EL (cell line): ENCODE measurements at places on chromosomes 4 and X.

DNA sequence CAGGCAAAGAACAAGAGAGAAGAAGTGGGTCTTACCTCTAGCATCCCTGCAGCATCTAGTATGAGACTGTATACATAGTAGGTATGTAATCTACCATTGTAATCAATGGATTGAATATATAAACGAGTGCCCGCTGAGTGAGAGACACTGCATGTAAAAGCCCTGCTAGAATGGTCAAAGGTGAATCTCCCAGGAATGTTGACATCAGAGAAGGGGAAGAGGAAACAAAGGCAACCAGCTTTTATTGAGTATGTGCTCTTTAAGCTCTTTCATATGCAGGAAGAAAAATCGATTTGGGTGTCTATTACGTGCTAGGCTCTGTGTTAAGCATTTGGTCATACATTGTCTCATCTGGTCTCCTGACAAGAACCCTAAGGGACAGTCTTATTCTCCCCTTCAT is 91.9 kb upstream of the KLHL13 start:
- DNase-seq: no peak

- DNase-seq: no peak
Measured at GRCh38 chr4:151824656-151825055, 63.8 kb upstream of the GATB start.

DNA sequence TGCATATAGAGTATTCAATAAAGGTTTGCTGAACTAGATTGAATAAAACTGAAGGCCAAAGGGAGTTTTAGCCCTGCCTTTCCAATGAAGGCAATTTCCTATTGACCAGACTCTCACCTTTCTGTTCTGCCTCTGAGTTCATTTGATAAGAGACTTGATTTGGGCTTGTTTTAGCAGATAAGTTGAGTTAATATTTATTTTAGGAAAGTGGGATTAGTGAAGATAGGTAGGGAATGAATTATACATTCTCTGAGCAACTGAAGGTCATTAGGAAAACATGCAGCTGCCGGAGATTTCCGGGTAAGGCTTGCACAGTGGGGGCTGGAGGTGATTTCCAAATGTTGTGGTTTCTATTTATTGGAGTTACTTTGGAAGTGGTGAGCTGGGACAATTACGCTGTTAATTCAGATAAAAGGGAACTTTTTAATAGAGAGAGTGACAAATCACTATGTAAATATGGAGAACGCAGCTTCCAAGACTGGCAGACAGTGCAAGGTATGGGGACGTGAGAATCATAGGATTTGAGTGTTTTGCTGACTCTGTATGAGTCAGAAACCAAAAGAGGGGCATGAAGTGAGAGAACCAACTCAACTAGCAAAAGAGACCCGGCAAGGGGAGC is 553.6 kb upstream of the BOD1L1 start:
- peak; percentile 4 for DNase-seq

- peak; percentile 84 for DNase-seq
Measured at GRCh38 chr4:94548571-94548970, 96.8 kb downstream of the PDLIM5 start.

GRCh38 chrX:41956027-41956426 is 32.7 kb upstream of the CASK start:
- no peak for DNase-seq

DNA sequence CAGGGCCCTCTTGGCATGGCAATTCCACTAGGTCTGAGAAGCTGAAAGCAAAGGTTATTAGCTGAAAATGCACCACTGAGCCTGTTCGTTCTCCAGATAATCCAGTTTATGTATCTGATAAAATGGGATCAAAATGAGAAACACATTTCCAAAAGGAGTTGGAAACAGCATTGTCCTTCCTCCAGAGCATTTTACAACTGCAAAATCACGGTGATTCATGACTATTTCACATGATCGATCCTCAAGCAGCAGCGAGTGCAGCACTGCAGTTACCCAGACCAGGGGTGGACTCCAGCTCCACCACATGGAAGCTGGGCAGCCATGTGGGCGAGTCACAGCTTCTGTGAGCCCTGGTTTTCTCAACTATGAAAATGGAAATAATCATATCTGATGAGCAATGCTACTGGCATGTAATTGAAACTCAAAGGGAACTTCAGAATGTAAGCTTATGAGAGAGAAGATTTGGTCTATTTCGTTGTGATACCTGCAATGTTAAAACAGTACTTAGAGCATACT is 78.7 kb upstream of the MSX1 start:
- peak; percentile 77 for DNase-seq

GRCh38 chrX:81202943-81203342 is 1.0 kb downstream of the SH3BGRL start:
- no peak for DNase-seq

- no peak for DNase-seq
Measured at GRCh38 chr4:70671091-70671490, 4.8 kb upstream of the JCHAIN start.

DNA sequence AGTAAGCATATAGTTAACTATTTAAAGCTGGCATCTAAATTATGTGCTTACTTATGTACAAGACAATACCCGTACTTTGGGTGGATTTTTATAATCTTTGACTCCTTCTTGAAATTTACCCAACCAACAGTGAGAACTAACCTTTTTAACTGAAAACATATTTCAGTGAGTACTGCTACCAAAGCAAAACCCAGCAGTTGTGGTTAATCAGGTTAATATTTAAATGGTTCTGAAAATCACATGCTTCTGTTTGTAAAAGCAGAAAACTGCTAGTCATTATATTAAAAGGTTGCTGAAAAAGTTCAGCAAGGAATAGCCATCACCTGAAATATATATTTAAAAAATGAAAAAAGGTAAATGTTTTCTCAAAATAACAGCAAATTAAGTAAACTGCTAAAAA is 20.0 kb downstream of the UBE2D3 start:
- no peak for DNase-seq

DNA sequence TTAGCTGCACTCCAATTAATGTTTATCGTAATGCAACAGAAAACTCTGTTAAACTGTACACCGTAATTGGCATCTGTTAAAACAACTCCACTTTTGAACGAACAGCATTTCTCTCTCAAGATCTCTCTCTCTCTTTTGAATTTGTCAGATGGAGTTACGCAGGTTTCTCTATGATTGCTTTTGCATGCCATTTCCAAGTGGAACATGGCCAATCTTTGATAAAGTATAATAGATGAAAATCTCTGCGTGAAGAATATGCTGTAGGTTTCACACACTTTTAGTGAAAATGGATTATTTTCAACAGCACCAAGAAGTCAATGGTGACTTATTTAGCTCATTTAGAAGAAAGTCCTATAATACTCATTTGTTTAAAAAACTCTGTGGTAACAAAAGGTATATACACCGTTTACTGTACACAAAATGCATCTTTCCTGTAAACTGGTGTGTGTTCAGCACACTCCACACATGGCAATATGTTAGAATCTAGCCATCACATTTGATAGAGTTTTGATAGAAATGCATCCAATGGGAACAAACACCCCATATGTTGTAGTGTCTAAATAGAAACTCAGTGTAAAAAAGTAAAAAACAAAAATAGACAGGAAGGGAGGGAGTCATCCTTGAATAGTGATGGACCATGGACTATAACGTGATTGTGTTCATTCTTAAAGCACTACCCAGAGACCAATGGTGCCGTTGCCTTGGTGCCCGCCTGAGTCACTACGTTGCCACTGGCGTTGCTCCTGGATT is 5.8 kb upstream of the FGFBP2 start:
- no peak for DNase-seq

DNA sequence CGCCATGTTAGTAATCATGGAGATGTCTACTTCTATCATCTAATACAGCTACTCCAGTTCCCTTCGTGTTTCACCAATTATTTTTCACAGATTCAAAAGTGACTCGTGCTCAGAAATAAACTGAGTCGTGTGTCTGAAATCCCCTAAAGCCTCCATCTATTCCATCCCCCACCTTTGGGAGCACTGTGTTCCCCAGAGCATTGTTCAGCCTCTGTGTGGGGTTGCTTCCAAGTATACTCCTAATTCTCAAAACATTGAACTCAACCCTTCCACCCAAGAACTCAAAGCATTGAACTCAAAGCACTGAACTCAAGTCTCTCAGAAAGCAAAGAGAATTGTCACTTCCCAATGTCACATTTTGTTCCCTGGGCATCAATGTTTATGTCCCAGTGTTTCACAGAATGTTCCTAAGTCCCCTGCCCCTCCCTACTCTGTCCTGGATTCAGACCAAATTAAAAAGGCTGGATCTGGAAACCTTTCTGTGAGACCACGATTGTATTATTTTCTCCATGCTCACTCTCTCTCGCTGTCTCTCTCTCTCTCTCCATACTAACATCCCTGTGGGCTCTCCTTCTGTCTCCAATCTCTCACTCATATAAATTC is 138.5 kb upstream of the QRFPR start:
- DNase-seq: no peak

DNA sequence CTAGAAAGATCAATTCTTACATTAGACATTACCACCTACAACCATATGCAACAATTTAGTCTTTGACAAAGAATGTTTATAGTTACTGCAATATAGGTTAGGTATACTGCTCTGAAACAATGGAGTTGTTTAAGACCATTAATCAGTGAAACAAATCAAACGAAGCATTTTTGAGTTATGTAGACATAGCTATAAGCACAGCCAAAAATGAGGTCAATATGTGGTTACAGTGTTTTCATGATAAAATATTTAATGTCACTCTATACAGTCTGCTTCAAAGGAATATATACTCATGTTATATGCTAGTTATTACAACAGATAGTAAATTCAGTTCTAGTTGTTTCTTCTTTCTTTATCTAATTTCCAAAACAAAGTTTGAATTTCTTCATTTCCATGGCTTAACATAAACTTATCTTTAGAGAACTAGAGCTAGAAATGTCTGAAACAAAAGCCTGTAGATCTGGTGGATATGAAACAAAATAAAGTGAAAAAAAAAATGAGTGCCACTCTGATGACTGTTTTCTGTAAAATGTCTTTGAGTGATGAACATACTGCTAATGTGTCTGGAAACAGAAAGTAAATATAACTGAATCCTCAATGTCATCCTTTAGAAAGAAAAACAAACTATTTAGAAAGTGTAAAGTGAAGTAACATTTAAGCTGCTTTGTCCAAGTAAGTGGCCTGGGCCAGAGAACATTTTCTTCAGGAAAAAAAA is 809.0 kb downstream of the FAT4 start:
- peak; percentile 1 for DNase-seq

DNA sequence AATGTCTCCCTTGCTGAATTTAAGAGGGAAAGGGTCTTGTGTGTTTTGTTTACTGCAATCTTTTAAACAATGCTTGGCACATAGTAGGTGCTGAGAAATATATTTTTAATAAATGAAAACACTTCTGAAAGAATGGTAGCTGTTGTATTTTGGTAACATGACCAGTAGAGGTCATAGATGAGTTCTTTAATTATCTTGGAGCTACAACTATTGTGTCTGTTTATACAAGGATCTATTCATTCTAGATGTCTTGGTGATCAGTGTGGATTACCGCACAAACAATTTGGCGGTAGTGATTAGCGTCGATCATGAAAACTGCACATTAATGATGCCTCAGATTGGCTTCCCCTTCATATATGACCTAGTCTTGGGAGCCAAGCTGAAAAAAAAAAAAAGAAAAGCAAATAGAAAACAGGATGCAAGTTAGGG is 21.4 kb upstream of the SCRG1 start:
- peak; percentile 19 for DNase-seq

- DNase-seq: peak; percentile 54
Measured at GRCh38 chr4:138405934-138406567, 163.9 kb upstream of the SLC7A11 start.

GRCh38 chrX:121733514-121733913 is 686.1 kb downstream of the GLUD2 start:
- DNase-seq: peak; percentile 39

DNA sequence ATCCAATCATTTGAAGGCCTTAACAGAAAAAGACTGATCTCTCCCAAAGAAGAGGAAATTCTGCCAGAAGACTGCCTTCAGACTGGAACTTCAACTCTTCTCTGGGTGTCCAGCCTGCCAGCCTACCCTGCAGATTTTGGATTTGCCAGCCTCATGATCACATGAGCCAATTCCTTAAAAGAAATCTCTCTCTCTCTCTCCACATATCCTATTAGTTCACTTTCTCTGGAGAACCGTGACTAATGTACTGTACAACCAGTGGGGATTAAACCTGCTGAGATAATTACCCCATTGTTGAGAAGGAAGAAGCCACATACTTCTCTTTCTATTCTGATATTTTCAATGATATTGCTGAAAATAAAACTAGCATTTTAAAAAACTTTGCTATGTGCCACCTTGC is 711.3 kb upstream of the AMOT start:
- DNase-seq: no peak

DNA sequence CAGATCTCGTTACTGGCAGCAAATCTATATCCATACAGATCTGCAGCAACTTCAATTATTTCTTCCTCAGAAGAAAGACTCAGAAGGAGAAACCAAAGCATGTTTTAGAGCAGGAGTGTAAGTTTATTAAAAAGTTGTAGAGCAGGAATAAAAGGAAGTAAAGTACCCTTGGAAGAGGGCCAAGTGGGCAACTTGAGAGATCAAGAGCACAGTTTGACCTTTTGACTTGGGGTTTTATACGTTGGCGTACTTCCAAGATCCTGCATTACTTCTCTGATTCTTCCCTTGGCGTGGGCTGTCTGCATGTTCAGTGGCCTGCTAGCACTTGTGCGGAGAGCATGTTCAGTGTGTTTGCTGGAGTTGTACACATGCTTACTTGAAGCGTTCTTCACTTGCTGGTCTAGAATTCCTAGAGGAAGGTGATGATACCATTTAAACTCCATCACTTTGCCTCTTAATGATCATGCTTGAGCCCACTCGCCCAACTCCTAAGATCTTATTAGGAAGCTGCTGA is 1114.7 kb upstream of the PABPC4L start:
- DNase-seq: no peak

- DNase-seq: no peak
Measured at GRCh38 chrX:134172588-134173259, 64.3 kb upstream of the CCDC160 start.

DNA sequence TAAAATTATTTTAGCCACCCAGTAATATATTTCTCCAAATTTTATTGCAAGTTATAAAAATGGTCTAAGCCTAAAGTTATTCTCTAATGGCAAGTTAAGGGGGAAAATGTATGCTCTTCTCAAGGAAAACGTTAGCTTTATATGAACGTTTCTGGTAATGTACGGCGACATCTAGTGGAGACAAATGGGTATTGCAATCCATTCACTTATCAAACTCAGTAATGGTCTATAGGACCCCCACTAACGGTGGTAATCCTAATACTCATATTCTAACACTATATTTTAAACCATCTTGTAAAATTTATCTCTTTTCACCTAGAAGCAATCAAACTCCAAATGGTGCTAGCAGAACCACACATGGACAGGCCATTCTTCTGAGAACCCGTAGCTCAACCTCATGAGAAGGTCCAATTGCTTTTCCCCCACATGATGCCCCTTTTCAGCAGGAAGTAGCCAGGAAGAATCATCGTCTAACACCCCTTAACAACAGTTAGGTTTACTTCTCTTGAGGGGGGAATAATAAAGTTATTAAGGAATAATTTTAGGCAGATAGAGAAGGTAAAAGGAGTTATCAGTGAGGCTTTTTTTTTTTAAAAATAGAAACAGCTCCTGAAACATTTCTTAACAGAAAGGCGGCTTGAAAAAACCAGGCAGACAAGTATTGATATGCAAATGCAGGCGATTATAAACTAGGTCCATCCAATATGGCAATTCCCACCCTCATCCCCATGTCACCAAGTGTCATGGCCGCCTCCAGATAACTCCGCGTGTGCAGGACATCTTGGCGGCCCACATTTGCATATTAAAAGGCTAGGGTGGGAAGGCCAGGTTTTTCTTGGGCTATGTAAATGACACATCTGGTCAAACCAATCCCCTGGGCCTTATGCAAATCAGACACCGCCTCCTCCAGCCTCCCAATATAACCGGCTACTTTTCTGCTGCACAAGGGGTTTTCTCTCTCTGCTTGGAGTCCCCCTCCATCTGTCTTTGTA is 35.0 kb downstream of the NUDT11 start:
- DNase-seq: peak; percentile 7
